Renal pelvis (tissue), 12 donors: ENCODE measurements at places on chromosomes 16 and 17. TPM values are rescaled to one million over a fixed set of nuclear protein-coding genes. Genes with fewer than 3 reads are reported as not detected.

DNA sequence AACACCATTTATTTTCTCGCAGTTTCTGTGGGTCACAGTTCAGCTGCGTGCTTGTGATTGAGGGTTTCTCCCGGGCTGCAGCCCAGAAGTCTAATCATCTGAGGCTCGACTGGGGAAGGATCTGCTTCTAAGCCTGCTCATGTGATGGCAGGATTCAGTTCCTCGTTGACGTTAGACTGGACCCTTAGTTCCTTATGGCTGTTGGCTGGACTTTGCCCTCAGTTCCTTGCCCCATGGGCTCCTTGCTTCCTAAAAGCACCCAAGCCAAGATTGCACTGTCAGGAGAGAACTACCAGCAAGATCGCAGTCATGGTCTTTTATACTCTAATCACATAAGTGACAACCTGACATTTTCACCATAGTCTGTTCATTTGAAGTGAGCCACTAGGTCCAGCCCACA, 250.0 kb downstream of the PRKCA start:
- no peak for DNase-seq

DNA sequence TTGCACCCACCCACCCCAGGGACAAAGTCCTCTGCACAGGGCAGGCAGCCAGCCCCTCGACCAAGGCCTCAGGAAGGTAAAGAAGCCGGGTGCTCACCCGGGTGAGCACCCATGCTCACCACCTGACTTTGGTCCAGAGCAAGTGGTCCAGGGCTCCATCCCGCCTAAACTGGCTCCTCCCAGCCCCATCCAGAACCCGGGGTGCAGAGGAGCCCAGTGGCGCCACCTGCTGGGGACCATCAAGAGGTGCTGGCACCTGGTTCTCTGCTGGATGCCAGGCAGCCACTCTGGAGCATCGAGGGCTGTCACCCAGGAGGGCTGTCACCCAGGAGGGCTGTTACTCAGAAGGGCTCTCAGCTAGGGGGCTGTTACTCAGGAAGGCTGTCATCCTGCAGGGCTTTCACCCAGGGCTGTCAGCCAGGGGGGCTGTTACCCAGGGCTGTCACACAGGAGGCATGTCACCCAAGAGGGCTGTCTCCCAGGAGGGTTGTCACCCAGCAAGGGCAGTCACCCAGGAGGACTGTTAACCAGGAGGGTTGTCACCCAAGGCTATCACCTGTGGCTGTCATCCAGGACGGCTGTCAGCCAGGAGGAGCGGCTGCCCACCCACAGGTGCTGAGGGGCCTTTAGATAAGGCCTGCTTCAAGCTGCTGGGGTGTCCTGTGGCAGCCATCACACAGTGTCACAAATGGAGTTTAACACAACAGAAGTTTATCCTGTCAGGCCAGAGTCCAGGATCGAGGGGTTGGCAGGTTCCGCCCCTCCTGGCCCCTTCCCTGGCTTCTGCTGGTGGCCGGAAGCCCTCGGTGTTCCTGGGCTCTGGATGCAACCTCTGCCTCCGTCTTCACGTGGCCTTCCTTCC, 98.5 kb downstream of the TNFRSF13B start:
- DNase-seq, result no peak

- no peak for DNase-seq
Measured at GRCh38 chr17:17902376-17902775, 65.6 kb upstream of the SREBF1 start.

- DNase-seq, result no peak
Measured at GRCh38 chr16:77790912-77791311, 2.5 kb downstream of the VAT1L start.

- no peak for DNase-seq
Measured at GRCh38 chr16:77143364-77143763, 47.6 kb upstream of the MON1B start.

Gene MLX
- polyA plus RNA-seq, result 35.1 TPM

DNA sequence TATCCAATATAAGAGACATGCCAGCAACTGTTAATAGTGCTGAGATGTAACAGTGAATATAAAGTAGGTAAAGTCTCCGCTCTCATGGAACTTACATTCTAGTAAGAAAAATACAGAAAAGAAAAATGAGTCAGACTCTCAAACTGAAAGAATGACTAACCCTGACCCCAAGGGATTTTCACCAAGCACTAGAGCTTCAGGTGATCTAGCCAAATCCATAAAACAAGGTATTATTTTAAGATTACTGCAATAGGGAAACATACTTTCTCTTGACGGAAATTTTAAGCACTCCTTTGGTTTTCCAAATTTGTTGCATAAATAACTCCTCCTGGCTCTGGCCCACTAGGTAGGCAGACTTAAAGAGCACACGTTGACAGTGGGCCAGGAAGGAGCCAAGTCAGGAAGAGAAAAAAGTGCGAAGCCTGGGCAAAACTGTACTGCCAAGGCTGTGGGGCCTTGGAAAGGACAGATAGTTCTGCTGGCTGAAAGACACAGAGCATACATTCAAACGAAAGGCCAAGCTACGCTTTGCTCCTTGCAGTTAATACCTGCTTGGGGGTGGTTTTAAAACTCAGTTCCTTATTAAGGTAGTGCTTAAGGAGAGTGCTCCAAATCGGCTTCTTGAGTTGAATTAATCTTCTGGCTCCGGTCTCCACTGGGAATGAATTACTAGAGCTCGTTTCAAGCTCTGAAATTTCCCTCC, 1.4 kb downstream of the GOT2 start:
- DNase-seq, result no peak

Gene KCNH6
- 3.7 TPM for polyA plus RNA-seq

Gene GHDC
- polyA plus RNA-seq, result 18.4 TPM

Gene C16orf87
- polyA plus RNA-seq, result 29.1 TPM

DNA sequence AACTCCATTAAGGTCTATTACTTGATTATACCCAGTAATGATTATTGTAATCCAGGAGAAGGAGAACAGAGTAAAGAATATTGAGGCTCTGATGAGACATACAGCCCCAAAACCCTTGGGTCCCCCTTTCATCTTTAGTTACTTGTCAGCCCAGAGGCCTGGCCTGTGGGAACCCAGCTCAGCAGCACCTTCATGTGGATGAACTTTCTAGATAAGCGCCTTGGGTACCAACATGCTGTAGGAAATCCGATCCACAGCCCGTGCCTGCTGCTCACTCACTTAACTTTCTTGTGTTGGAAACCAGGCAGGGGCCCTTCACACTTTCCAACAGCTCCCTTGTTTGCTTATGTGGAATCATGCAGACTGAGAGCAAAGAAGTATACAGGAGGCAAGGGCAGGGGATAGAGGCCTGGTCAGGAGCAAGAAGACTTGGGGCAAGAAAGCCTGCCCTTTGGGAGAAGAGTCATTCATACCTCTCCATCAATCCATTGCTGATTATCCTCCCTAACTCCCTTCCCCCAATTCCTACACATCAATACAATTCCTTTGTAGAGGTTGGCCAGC, 64.0 kb upstream of the SOX9 start:
- DNase-seq, result no peak

Gene ZFP90
- polyA plus RNA-seq, result 49.1 TPM

GRCh38 chr16:21950782-21951521, 2.2 kb upstream of the UQCRC2 start:
- DNase-seq, result peak; percentile 15

- no peak for DNase-seq
Measured at GRCh38 chr16:8677481-8677880, 3.1 kb downstream of the ABAT start.

- DNase-seq, result no peak
Measured at GRCh38 chr16:85915125-85915845, 16.3 kb downstream of the IRF8 start.

DNA sequence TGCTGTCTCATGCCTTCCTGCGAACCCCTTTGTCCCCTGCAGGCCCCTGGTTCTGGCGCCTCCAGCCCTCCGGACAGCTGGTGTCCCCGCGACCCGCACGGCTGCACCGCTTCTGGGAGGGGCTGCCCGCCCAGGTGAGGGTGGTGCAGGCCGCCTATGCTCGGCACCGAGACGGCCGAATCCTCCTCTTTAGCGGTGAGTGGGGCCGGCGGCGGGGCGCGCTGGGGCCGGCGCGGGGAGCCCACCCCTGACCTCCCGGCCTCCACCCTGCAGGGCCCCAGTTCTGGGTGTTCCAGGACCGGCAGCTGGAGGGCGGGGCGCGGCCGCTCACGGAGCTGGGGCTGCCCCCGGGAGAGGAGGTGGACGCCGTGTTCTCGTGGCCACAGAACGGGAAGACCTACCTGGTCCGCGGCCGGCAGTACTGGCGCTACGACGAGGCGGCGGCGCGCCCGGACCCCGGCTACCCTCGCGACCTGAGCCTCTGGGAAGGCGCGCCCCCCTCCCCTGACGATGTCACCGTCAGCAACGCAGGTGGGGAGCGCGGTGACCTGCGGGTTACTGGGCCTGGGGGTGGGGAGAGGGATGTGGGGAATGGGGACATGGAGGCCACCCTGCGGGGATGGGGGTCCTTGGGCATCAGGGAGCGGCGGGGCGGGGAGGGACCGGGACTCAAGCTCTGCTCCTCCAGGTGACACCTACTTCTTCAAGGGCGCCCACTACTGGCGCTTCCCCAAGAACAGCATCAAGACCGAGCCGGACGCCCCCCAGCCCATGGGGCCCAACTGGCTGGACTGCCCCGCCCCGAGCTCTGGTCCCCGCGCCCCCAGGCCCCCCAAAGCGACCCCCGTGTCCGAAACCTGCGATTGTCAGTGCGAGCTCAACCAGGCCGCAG, 7.1 kb upstream of the IL32 start:
- DNase-seq, result peak; percentile 42

- no peak for DNase-seq
Measured at GRCh38 chr16:51357839-51358238, 206.8 kb upstream of the SALL1 start.

- no peak for DNase-seq
Measured at GRCh38 chr16:30553393-30553899, 4.7 kb downstream of the ZNF764 start.

Gene SLC6A2
- 0.09 TPM for polyA plus RNA-seq

DNA sequence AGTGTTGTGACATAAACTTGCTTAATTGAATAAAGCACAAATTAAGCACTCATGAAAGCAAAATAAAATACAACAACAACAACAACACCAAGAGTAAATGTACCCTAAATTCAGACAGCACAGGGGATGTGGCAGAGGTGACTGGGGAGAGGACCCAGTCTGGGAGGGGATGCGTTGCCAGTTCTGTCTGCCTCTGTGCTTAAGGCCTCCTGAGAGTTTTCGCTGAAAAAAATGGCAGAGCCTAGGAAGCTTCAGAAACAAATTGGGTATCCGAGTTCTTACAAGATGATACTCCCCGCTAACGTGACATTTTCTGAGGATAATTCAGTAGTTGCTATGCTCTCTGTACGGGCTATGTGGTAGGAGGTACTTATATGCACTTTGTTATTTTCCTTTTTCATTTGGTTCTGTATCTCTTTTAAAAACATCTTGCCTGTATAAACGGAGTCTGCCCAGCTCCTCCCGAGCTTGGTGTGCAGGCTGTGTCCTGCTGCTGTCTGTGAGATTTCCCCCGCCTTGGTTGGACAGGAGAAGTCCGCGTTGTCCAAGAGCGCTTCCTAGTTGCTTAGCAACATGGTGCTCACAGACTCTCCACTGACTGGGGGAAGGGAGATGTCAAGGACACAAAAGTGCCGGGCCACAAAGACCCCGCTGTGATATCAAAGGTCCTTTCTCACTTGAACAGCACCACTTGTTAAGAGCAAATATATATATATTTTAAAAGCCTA, 134.2 kb upstream of the CPHXL start:
- DNase-seq, result peak; percentile 64

GRCh38 chr16:50584033-50584722, 36.0 kb downstream of the NKD1 start:
- DNase-seq, result no peak

DNA sequence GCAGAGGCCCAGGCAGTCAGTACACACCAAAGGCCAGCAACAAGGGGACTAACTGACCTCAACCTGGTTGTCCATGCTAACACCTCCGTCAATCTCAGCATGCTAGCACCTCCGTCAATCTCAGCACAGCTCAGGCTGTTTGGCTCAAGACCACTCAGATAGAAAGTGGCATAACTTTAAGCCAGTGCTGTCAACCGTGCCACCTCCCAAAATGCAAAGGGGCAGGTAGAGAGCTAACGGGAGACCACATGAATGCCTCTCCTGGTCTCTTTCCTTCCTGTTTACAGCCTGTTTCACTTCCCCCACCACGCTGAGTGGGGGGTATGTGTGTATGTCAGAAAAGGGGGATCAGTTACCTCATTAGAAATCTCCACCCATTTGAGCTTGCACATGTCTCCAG, 3.3 kb downstream of the UBTF start:
- no peak for DNase-seq

Gene ST6GALNAC1
- polyA plus RNA-seq, result 0.23 TPM

DNA sequence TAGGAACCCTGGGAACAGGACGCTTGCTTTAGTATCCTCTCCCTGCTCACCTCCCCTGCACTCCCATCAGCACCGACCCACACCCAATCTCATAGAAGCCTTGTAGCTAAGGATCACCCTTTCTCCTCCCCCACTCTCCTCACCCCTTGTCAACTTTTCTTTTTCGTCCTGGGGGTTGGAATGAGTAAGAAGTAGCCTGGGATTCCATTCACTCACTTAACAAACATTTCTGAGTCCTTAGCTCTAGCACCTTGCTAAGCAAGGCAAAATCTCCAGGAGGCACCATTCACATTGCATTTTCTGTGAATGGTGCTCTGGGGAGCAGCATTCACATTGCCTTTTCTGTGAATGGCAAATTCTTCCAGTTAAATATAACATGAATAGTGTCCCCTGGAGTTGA, 1.1 kb upstream of the PGAP3 start:
- no peak for DNase-seq

- no peak for DNase-seq
Measured at GRCh38 chr17:66952031-66952524, 12.4 kb upstream of the CACNG4 start.

Gene HS3ST3B1
- 27.7 TPM for polyA plus RNA-seq
